ENCODE measurements at places on chromosomes 6 and 20.

- DNase-seq: peak; percentile 24
These were observed 7.4 kb downstream of the GMEB2 start for GRCh38 chr20:63619505-63619904.

GRCh38 chr6:114649298-114649697, 306.5 kb upstream of the HS3ST5 start:
- no peak for DNase-seq

DNA sequence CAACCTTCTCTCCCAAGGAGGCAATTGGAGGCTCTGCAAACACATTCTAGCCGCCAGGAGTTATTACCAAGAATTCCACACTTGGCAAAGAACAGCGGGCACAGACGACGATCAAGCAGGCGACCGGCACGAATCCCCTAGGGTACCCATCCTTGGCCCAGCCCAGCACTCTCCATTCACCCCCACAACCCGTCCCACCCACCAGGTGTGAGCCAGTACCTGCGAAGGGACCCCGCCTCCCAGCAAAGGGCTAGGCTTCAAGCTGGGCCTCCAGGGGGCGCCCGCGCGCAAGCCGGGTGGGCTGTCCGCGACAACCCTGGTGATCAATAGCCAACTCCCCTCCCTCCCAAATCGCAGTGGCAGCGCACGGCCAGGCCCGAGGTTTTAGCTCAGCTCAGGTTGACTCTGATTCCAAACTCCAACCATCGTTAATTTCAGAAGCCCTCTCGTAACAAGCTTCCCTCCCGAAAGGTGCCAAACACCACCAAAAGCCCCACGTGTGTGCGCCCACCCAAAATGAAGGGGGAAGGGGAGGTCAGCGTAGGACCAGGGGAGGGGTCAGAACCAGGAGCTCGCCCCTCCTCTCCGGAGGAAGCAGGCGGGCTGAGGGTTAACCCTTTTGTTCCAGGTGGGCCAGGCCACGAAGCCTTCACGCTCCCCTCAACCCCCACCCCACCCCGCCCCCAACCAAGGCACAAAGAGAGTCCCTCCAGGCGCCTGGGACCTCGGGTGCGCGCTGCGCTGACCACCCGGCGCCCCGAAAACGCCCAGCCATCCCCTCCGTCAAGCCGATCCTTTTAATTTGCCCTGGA, 2.1 kb downstream of the SALL4 start:
- peak; percentile 65 for DNase-seq

- DNase-seq: no peak
These were observed 32.1 kb downstream of the TGM3 start for GRCh38 chr20:2327620-2328555.

DNA sequence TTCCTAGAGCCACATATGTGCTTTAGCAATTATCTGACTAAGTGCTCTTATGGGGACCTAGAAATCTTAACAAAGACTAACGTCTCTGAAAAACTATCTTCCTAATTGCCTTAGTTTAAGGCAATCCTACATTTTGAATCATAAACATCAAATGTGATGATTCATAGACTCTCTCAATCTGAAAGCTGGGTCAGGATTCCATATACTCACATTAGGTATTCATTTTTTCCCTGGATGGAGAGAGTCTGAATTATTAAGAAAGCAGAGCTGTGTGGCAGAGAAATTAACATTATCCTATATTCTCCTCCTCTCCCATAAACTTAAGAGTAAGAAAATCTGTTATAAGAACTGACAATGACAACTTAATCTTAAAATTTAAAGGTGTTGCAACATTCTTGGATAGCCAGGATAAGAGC, 1.6 kb upstream of the PRL start:
- no peak for DNase-seq

GRCh38 chr6:91485047-91485446, 898.2 kb upstream of the MAP3K7 start:
- no peak for DNase-seq

- DNase-seq: no peak
These were observed 291.9 kb downstream of the PLCB1 start for GRCh38 chr20:8424010-8424409.

- DNase-seq: no peak
These were observed 47.4 kb downstream of the TCP11 start for GRCh38 chr6:35093783-35094182.

DNA sequence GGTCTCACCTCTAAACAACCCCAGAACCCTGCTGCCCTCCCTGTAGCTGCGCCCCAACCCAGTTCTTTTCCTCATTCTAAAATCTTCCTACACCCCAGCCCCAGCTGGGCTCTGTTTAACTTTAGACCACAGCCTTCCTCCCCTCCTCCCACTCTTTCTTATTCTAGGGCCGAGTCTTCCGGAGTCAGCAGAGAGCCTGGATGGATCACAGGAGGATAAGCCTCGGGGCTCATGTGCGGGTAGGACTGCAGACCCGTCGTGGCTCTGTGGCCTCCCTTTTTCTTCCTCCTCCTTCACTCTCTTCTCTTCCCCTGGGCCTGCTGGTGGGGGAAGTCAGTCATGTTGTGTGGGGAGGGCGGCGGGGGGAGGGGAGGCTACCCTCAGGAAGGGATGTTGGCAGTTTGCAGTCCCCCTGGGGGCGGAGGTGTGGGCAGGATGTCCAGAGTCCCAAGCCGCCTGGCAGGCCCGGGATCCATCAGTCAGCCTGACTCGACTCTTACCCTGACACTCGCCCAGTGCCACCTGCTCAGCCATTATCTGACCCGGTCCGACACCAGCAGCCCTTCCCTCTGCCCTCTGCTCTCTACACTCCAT, 8.1 kb downstream of the CAPN11 start:
- no peak for DNase-seq

DNA sequence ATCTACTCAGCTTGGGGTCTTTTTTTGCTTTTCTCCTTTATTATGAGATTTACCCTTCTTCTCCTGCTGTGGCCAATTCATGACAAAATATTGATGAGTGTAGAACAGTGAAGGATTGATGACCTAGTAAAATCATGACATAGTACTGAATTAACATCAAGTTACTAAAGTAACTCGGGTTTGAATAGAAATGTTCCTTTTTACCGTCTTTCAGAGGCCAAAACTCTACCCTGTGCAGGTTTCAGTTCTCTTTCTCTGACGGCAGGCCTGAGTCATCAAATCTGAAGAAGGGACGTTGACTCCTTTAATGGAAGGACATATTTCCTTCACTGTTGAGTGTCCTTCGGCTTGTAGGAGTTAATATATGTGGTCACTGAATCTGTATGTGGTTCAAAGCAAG, 80.7 kb downstream of the RREB1 start:
- no peak for DNase-seq

DNA sequence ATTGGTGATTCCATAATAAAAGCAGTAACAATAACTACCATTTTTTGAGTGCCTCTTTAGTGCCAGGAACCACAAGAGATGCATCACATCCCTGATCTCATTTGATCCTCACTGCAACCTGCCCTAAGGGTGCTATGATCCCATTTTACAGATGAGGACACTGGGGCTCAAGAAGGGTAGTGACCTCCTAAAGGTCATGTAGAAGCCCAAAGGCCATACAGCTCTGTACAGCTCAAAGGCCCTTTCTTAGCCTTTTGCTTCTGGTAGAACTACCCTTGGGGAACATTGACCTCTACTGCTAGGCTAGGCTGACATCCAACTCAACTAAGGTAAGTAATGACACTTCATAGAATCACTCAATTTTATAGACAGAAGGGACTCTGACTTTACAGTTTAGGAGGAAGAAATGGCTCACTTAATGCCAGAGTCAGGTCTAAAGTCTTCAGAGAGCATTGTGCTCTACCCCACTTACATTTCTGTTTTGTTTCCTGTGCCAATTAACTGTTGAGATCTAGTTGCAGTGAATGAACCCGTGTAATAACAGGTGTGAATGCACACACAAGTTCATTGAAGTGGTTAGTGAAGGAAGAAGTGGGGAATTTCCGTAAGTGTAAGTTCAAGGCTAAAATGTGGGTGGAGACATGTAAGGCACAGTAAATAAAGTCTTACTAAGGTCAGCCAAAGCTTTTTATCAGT, 10.7 kb downstream of the SLC9A8 start:
- DNase-seq: no peak

- DNase-seq: no peak
These were observed 41.4 kb upstream of the SH3BGRL2 start for GRCh38 chr6:79589701-79590100.

DNA sequence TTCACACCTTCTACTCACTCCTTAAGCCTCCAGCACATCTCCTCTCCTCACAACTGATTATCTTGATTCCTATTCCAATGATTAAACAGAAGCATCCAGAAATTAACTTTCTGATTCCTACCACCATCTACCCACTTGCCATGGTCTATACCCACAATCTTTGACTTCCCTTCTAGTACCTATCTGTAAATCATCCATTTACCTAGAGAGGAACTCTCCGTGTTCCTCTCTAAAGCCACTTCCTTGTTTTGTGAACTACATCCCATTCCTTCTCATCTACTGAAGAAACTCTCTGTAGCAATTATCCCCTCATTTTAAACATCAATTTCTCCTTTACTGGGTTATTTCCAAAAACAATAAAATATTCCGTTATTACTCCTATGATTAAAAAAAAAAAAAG, 167.3 kb downstream of the ARHGAP18 start:
- DNase-seq: no peak

- DNase-seq: no peak
These were observed 39.4 kb downstream of the SCML4 start for GRCh38 chr6:107784669-107785068.

DNA sequence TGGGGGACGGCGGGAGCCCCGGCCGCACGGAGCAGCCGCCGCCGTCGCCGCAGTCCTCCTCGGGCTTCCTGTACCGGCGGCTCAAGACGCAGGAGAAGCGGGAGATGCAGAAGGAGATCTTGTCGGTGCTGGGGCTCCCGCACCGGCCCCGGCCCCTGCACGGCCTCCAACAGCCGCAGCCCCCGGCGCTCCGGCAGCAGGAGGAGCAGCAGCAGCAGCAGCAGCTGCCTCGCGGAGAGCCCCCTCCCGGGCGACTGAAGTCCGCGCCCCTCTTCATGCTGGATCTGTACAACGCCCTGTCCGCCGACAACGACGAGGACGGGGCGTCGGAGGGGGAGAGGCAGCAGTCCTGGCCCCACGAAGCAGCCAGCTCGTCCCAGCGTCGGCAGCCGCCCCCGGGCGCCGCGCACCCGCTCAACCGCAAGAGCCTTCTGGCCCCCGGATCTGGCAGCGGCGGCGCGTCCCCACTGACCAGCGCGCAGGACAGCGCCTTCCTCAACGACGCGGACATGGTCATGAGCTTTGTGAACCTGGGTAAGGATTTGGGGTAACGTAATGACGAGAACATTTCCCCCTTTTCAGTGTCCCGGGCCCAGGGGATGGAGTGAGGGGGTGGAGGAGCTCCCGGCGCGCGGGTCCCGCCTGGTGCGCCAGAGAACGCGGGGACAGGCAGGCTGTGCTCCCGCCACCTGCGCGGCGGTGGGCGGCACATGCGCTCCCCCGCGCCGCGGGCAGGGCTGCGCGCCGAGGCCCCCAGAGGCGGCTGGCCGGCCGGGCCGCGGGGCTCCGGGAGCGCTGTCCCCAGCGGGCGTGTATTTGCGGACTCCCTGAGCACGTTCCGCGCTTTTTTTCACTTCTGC, 1.4 kb downstream of the BMP6 start:
- DNase-seq: peak; percentile 45

Data from Right ventricle myocardium superior (tissue), 1 donor.